PC-9 (cell line): ENCODE measurements at places on chromosomes 7 and 10. TPM values are rescaled to one million over a fixed set of nuclear protein-coding genes. Genes with fewer than 3 reads are reported as not detected.

- peak; percentile 72 for DNase-seq
These were observed 417.9 kb upstream of the CNTNAP2 start for GRCh38 chr7:145698526-145699262.

GRCh38 chr10:86180861-86181260 is 185.7 kb downstream of the GRID1 start:
- no peak for DNase-seq

DNA sequence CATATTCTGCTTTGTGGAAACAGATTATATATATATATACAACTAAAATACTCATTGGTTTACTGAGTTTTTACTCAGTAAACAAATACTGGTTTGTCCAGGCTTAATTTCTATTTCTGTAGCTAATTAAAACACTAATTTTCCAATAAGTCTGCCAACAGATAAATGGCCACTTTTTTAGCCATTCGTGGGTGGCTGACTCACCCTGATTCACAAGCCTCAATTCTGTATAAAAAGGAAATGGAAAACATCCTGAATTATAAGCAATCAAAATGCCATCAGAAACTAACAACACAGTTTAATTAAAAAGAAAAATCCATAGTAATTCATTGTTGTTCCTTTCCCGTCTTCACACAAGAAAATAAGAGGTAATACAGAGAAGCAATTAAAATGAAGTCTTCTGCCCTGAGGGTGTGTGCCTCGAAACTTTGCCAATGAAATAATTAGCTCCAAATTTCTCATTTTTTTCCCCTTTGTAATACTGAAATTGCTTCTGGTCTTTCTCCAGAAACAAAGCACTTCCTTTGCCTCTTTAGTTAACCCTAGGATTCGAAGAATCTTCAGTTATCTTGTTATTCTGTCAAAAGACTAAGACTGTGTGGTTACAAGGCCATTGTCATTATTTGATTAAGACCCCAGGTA is 118.7 kb upstream of the PTN start:
- DNase-seq = no peak

DNA sequence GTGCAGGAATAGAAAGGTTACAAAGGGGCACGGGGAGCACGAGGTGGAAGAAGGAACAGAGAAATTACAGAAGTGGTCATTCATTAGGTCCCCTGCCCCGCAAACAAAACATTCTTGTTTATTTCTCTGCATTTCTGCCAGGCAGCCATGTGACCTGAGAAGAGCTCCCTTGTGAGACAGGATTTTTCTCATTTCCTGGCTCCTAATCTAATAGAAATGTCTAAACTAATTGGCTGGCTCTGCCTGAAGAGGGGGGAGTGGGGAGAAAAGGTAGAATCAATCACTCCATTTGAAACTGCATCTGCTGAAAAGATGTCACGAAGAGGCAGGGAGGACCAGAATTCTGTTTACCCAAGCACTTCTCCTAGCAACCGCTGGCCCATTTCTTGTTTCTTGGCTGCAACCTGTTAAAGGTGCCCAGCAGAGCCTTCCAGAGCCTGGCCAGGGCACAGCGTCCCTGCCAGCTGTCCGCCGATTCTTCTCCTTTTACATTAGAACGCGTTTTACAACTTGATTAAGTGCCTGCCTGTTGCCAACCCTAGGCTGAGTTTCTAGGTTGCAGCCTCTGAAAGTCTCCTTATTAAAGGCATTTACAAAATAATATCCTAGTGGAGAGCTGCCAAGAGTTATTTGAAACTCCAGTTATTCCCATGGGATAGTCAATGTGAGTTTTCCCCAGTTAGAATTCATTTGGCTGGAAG is 1227.6 kb downstream of the TYW1 start:
- no peak for DNase-seq

GRCh38 chr7:103425177-103425576 is 20.8 kb downstream of the SLC26A5 start:
- no peak for DNase-seq

- DNase-seq = peak; percentile 50
These were observed 23.6 kb upstream of the PFKP start for GRCh38 chr10:3043512-3044368.

DNA sequence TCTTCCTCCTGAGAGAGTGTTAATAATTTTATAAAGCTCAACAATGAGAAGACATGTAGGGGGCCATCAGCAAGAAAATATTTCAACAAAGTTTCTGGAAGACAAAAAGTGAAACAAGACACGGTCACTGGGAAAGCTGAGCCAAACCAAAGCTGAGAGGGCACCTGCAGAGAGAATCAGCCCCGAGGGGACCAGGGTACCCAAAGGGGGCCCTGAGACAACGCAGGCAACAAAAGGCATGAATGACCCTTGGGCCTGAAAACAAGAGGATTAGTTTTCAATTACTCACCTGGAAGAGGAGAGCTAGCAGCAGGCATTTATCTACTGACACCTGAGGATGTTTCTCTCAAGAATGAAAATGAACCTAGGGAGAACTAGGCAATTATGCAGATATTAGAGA is 461.2 kb upstream of the MGMT start:
- no peak for DNase-seq

DNA sequence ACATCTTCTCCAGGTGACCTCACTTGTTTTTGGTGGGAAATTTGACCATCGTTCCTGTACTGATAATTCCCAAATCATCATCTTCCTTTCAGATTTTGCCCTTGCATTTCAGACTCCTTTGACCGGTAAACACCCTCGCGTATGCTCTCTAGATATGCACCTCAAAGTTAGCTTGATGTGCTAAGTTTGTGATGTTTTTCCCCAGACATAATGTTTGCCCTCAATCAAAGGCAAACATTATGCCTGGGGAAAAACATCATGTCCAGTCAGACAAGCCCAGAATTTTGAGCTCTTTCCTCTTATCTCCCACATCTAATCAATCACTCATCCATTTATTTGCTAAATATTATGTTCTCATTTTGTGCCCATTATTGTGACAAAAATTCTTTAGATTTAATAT is 26.2 kb downstream of the CCSER2 start:
- no peak for DNase-seq

The ADD3 gene
- total RNA-seq = 61.7 and 77.7 TPM in 2 replicates

The NPFFR1 gene
- total RNA-seq = 0.05 and 0.09 TPM in 2 replicates

The FAM25C gene
- not detected in 2 replicates for total RNA-seq

The NUTM2E gene
- 0.70 and 0.88 TPM in 2 replicates for total RNA-seq
